ENCODE measurements at places on chromosomes 1 and 21.

DNA sequence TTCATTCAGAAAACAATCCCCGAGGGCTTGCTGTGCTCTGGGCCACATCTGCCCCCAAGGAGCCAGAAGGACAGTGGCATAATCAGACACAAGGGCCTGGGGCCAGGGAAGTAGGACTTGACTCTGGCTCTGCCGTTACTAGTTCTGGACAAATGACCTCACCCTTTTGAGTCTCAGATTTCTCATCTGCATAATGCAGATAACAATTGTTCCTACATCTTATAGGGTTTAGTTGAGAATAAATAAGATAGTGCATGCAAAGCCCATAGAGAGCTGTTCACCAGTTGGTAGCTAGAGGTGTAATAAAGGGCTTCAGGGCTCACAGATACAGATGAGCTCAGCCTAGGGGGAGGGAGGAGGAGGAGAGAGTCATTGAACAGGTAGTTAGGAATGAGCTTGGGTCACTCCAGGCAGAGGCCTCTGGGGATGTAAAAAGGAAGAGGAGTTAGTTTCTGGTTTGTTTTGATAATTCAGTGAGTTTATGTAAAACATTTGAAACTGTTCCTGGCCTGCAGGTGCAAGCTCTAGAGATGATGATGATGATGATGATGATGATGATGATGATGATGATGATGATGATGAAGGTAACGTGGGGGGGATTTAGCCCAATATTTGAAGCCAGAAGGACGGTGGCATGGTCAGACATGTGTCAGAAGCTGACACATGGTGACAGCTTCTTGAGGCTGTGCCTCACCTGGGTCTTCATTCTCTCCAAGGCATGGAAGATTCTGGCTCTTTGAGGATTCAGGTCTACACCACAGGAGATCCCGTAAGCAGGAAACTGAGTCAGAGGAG lies 858 bp downstream of the LACTBL1 start:
- DNase-seq = no peak

- no peak for DNase-seq
These were observed 6.8 kb upstream of the NFYC start for GRCh38 chr1:40684669-40685068.

- no peak for DNase-seq
These were observed 79.5 kb upstream of the VAMP3 start for GRCh38 chr1:7691576-7691975.

DNA sequence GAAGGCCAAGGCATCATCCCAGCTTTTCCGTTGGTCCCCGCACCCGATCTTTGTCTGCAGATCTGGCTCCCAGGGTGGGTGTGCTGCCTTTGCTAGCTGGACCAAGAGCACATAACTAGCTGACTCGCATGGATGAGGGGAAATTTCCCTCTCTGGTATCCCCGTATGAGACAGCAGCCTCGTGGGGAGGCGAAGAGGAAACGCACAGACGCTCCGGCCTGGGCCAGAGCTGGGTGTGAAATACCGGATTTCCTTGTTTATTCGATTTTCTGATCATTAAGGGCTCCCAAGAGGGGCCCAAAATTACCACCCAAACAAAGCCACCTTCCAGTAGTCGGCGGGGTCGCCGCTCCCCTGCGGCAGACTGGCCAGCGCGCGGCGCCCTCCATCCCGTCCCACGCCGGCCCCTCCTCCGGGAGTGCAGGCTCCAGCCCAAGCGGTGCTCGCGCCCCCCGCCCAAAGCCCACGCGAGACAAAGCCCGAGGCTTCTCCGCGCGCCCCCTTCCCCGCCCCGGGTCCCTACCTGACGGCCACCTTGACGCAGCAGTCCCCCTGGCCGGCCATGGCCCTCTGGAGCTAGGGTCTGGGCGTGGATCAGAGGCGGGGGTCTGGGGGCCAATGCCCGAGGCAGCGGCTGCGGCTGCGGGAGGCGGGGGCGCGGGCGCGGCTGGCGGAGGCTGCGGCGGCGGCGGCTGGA lies 546 bp downstream of the KIF21B start:
- DNase-seq = no peak

DNA sequence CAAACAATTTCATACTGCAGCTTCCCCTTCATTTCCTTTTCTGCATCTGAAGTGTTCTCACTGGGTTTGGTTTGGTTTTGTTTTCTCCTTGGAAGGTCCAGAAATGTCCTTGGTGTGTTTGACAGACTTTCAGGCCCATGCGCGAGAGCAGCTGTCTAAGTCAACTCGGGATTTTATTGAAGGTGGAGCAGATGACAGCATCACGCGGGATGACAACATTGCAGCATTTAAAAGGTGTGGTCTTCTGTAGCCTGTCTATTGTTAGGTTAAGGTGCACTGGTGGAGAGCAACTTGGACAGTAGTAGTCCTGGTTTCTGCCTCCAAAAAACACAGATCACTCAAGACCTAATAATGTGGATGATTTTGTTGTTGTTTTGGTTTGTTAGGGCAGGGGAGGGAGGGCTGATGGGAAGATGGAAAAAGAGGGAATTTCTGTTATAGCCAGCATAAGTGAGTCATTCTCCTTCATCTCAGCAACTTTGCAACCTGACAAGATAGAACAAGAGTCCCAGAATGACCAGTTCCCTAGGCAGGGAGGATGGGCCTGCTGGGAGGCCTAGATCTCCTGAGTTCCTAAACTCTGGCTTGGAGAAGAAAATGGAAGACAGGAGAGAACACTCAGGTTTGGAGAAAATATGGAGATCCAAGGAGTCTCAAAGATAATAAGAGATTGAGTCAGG lies 12.5 kb downstream of the HAO2 start:
- DNase-seq = no peak

DNA sequence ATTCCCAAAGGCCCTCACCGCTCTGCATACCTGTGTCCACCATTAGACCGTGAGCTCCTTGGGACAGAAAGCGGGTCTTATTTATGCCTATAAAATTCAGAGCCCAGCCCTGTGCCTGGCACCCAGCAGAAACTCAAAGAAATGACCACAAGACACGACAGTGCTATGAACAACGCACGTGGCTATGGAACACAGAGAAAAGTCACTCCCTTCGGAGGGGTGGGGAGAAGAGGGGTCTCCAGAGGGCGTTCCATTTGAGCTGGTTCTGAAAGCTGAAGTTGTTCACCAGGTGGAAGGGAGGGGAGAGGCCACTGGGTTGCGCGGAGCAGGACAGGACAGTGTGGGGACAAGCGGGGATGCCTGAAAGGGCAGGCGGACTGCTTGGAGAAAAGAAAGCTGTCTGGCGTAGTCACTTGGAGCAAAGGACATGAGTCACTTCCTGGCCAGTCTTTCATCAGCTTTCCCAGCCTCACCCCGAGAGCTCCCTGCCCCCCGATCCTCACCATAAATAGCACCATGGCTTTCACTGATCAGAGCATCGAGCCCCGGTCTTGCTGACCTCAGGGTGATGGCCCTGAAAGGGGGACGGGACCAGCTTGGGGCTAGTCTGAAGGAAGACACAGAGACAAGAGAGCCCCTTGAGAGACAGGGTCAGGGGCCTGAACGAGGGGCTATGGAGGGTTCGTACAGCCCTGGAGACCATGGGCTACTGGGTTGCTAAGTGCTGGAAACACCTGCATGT lies 28.5 kb downstream of the ECE1 start:
- DNase-seq = peak; percentile 94

- peak; percentile 57 for DNase-seq
These were observed 130.3 kb upstream of the DPYD start for GRCh38 chr1:98051065-98051675.

DNA sequence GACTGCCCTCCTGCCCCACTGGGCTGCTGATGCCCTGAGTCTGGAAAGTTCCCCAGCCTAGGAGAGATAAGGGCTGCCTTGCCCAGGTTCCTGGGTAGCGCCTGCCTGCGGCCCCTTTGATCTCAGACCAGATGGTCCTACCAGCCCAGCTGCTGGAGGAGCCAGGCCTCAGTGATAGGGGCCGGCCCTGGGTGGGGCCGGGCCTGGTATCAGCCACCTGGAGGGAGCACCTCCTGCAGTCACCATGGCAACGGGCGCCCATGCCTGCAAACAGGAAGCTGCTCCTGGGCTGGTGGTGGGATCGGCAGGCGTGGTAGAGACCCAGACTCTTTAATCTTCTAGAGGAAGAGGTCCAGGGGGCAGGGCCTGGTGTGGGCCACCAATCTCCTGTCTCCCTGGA lies 119.7 kb upstream of the WNT4 start:
- DNase-seq = no peak

DNA sequence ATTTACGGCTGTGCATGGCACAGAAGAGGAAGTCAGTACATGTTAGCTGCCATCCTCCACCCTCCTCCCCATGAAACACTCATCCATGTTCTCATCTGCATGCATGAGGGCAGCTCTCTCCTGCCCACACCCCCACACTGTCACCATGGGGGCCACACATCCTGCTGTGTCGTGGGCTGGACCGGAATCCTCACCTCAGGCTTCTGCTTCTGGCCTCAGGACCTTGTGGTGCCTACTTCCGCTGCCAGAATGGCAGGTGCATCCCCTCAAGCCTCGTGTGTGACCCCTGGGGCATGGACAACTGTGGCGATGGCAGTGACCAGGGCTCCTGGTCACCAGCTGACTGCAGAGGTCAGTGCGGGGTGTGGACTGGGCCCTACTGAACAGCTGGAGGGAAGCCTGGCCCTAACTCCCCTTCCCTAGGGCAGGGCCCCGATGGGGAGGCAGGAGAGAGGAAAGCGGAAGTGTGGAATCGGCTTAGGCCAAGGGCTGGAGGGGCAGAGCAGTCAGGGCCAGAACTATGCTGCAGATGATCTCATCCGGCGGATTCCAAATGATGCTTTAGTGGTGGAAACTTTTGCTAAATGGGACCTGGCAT lies 3.8 kb downstream of the LDLRAD2 start:
- peak; percentile 13 for DNase-seq

DNA sequence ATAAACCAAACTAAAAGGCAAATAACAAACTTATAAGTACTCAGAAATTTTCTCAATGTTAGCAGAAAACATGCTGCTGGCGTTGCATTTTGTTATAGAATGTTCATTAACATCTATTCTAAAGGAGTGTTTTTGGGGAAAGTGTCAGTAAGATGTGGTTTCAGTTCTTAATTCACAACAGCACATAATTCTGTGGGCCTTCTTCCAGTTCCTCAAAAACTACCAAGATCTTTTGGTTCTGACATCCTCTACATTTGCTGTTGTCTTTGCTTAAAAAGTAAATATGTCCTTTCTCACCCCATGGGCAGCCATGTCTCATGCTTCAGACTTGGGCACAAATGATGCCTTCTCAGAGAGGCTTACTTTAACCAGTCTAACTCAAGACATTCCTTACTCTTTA lies 152.5 kb downstream of the CDC7 start:
- no peak for DNase-seq

DNA sequence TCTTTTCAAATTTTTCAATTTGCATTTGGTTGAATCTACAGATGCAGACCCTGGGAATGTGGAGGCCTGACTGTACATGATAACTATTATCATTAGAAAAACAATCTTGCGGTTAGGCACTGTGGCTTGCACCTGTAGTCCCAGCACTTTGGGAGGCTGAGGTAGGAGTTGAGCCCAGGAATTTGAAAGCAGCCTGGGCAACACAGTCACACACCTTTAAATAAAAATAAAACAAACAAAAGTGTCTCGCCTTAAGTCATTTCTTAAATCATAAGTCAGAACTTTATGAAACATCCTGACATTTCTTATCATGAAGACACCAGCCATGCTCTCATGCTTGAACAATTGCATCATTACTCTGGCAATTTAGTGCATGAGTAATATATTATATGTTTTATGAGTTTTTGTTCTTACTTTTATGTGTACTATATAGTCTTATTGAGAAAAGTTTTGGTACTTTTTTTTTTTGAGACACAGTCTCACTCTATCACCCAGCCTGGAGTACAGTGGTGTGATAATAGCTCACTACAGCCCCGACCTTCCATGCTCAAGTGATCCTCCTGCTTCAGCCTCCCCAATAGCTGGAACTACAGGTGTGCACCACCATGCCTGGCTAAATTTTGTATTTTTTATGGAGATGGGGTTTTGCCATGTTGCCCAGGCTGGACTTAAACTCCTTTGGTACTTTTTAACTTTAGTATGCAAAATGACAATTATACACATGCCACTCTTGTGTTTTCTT lies 7.8 kb downstream of the TBX19 start:
- no peak for DNase-seq

DNA sequence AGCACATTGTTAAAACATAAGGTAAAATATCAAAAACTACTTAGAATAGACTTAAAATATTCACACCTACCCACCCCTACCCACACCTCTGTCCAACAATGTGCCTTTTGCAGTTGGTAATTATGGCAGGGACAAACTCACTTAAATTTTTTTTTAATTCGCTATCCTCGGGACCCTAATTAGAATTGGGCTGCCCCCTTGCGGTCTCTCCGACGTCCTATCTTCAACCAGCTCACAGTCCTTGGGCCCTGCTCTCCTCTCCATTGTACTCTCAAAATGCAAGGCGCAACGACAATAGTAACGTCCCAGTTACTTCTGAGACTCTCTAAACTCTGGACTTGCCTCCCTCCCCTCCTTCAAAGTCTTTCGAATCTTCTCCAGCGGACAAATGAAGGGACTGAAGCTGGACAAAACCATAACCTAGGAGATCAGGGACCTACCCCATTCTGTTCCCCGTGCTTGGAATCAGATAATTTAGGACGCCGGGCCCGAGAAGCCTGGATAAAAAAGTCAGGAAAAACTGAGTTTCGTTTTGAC lies 1.1 kb upstream of the CIART start:
- DNase-seq = peak; percentile 56

DNA sequence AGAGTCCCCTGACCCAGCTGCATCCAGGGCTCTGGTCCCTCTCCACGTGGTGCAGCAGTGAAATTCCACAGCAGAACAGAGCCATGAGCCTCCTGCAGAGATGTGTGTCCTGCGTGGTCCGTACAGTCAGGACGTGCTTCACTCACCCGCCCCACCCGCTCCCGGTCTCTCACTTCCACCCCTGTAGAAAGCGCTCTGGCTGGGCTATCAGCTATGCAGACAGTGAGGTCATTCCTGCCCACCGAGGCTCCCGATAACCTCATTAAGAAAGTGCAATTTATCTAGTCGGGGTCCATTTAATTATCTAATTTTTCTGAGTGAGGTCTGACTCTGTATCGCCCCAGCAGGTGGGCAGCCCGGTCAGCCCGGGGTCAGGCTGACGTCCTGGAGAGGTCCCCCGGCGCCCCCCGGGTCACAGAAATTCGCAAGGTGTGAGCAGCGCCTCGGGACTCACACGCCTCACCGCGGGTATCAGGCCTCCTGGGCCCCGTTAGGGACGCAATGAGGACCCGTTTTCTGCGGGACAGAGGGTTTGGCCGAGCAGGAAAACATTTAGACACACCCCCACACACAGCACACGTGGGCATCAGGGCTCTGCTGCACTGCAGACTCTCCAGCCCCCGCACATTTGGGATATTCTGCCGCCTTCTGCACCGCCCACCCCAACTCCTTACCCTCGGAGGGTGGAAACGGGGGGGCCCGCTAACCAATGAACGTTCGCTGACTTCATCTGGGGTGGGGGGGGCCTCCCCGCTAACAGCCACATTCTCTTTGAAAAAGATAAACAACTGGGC lies 76.7 kb downstream of the PRDM16 start:
- DNase-seq = no peak

Measured in AG20443 (cell line).